ENCODE measurements at places on chromosomes 11 and 22.

GRCh38 chr11:132541794-132542193 lies 990.5 kb downstream of the OPCML start:
- no peak for DNase-seq

DNA sequence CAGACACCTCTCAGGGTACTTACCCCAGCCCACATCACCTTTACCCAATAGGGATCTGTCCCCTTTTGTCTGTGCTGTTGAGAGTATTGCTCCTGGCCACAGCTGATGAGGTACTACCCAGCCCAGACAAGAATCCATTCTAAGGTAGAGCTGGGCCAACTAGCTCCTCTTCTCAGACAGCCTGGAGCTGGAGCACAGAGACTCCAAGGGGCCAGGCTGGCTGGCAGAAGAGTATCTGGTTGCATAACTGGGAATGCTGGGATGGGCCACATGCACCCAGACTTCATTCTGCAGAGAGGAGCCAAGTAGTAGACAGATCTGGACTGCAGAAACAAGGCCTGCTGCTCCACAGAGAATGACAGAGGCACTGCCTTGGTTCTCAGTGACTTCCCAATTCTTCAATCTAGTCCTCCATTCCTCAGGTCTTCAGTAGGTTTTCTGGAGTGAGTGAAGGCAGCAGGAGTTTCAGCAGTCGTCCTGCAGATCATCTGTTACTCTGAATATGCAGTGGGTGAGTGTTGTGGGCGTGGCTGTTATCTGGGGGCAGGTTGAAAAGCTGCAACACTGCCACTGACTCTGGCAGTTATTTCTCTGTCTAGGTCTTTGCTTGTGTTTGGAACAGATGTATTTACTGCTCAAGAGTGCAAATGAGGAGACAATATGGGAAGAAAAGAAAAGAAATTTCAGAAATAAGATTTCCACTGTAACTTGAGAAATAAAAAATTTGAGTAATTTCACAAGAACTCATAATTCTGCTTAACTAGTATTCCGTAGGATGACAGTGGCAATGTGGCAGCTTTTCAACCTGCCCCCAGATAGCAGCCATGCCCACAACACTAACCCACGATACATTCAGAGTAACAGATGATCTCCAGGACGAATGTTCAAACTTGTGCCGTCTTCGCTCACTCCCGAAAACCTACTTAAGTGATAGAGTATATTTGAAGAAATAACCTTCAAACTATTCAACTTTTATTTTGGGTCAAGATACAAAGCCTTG lies 34.9 kb downstream of the MAPK1 start:
- no peak for DNase-seq

DNA sequence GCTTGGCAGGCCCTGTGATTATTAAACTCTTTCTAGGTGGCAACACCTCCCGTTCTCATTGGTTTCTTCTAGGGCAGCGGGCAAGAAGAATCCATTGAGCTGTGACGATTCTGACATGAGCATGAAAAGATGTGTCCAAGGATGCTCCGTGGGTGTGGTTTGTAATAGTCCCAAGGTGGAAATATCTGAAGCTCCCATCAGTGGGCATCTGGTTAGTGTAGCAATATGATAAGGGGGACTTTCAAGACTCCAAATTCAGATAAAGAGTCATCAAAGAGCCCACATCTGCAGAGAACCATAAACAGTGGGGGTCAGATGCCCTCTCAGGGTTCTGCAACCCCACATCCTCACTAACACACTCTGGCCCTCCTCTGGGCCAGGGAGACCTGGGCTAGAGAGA lies 42.6 kb downstream of the TST start:
- DNase-seq: no peak

DNA sequence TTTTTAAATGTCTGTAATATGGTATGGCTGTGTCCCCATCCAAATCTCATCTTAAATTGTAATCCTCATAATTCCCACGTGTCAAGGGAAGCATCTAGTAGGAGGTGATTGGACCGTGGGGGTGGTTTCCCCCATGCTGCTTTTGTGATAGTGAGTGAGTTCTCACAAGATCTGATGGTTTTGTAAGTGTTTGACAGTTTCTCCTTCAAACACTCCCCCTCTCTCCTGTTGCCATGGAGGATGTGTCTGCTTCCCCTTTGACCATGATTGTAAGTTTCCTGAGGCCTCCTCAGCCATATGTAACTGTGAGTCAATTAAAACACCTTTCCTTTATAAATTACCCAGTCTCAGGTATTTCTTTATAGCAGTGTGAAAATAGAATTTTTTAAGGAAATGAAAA lies 31.1 kb upstream of the CD44 start:
- DNase-seq: no peak

DNA sequence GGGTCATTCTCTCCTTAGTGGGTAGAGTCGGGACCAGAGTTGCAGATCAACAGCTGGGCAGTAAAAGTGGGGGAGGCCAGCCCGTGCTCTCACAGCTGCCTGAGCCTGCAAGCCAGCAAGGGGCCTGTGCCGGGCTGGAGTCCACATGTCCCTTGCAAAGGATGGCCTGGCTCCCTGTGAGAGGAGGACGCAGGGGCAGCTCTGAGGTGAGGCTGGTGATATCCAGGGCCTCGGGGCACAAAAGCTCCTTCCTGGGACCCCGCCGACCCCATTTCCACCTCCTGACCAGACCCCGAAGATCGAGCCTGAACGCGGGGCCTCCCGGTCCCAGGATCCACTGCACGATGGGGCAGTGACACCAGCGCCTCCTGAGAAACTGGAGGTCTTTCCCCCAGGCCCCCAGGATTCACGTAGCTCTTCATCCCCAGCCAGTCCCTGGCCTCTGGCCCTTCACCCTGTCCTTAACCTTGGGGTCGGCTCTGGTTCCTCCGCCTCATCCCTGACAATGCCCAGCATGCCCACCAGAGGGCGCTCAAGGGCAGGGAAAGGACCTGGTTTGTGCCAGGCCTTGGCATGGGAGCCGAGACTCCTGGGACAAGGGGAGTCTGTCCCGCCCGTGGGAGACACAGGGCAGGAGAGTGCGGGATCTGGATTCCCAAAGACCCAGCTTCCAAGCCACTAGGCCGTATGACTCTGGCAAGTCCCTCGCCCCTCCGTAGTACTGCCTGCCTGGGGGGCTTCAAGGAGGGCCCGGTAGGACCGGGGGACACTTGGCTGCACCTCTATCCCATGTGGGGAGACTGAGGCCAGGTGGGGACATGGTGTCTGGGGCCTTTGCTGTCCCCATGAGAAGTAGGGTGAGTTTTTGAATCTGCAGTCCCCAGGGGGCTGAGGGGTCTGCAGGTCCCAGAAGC lies 17.8 kb upstream of the WNT7B start:
- DNase-seq: peak; percentile 79

Measured in stimulated activated CD4-positive, alpha-beta T cell treated with anti-CD3 and anti-CD28 coated beads, Interleukin-1b, Interleukin-23, amount 100 ng/mL, for 4 hours (primary cell).